DND-41 (cell line): ENCODE measurements at places on chromosomes 2 and 18.

DNA sequence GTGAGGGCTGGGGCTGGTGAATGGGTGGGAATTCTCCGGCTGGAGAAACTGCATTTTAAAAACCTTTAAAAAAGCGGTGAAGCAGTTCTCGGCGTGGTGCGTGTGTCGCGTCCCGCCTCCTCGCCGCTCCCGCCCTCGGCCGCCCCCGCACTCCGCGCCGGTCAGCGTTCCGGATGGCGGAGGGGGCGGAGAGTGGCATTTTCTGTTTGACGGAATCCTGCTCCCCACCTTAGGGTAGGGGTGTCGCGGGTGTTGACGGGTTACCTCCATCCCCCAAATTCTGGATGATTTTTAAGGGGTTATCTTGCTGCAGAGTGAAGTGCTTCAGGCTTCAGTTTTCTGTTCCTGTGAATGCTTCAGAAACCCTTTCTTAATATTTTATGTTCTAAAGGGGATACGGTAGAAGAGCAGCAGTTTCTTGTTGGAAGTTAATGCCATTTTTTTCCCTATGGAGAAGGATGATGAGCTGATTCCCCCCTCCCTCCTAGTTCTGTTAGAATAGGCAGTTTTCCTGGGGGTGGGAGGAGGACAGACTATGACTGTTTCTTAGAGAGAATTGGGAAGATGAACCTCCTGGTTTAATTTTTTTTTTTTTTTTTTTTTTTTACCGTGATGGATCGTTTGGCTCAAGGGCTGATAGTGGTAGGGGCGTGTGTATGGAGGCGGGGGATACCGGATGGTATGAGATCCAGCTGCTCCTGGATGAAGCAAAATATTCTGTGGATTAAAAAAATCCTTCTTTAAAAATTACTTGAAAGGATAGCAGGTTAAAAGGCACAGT is 756 bp downstream of the ABI2 start:
- H3K27me3 ChIP-seq = no peaks in the 10 kb centered on the region
- no peaks in the 10 kb centered on the region for H3K36me3 ChIP-seq
- peak overlapping the region; percentile 84 for H3K27ac ChIP-seq
- peak; percentile 40 for DNase-seq
- peak overlapping the region; percentile 99 for H3K4me3 ChIP-seq
- H3K4me1 ChIP-seq = peaks cover 34% of the 10 kb centered on the region

- H3K4me3 ChIP-seq = no peak overlapping the region
- no peaks in the 10 kb centered on the region for H3K36me3 ChIP-seq
- no peak for DNase-seq
- H3K4me1 ChIP-seq = peaks cover 10% of the 10 kb centered on the region
- H3K27ac ChIP-seq = no peak overlapping the region
- H3K27me3 ChIP-seq = no peaks in the 10 kb centered on the region
Measured at GRCh38 chr2:7539760-7540159, 622.5 kb downstream of the RNF144A start.

DNA sequence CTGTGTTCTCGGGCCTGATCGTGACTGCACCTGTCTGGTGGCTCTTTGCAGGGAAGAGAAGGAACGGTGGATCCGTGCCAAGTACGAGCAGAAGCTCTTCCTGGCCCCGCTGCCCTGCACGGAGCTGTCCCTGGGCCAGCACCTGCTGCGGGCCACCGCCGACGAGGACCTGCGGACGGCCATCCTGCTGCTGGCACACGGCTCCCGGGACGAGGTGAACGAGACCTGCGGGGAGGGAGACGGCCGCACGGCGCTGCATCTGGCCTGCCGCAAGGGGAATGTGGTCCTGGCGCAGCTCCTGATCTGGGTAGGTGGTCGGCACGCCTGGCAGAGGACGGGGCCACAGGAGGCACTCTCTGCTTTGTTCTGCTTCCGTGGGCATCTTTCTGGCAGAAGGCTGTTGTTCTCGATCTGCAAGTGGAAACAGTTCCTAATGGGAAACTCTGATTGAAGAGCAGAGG is 48.0 kb downstream of the GBX2 start:
- H3K36me3 ChIP-seq = no peaks in the 10 kb centered on the region; the same call in 1 of the 2 replicates
- H3K27ac ChIP-seq = no peak overlapping the region
- no peak overlapping the region for H3K4me3 ChIP-seq

- no peaks in the 10 kb centered on the region for H3K36me3 ChIP-seq
- H3K27ac ChIP-seq = no peak overlapping the region
- H3K4me3 ChIP-seq = no peak overlapping the region
- DNase-seq = no peak
Measured at GRCh38 chr2:58479535-58480140, 238.5 kb upstream of the FANCL start.

GRCh38 chr2:230416061-230416721 is at the start of gene SP100:
TSS of gene SP100 (plus strand) at chr2:230416201. CDS start at chr2:230416297, 96 bp downstream.
- 0 out of 2 replicates have a peak, but pooled peaks cover 4% of the 10 kb centered on the region for H3K36me3 ChIP-seq
- DNase-seq = peak; percentile 85
- no peaks in the 10 kb centered on the region for H3K27me3 ChIP-seq

- H3K27ac ChIP-seq = no peak overlapping the region
- H3K4me3 ChIP-seq = no peak overlapping the region
- no peaks in the 10 kb centered on the region for H3K4me1 ChIP-seq
- no peaks in the 10 kb centered on the region for H3K36me3 ChIP-seq
- H3K27me3 ChIP-seq = no peaks in the 10 kb centered on the region
Measured at GRCh38 chr18:56388571-56388970, 249.8 kb downstream of the TXNL1 start.

DNA sequence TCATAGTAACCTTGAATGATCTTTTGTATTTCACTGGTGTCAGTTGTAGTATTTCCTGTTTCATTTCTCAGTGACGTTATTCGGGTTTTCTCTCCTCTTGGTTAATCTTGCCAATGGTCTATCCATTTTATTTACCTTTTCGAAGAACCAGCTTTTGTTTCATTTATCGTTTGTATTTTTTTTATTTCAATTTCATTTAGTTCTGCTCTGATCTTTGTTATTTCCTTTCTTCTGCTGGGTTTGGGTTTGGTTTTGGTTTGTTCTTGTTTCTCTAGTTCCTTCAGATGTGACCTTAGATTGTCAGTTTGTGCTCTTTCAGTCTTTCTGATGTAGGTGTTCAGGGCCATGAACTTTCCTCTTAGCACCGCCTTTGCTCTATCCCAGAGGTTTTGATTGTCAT is 36.7 kb downstream of the SP140 start:
- no peaks in the 10 kb centered on the region for H3K36me3 ChIP-seq
- H3K4me3 ChIP-seq = no peak overlapping the region
- H3K4me1 ChIP-seq = no peaks in the 10 kb centered on the region
- no peak overlapping the region for H3K27ac ChIP-seq
- H3K27me3 ChIP-seq = no peaks in the 10 kb centered on the region

DNA sequence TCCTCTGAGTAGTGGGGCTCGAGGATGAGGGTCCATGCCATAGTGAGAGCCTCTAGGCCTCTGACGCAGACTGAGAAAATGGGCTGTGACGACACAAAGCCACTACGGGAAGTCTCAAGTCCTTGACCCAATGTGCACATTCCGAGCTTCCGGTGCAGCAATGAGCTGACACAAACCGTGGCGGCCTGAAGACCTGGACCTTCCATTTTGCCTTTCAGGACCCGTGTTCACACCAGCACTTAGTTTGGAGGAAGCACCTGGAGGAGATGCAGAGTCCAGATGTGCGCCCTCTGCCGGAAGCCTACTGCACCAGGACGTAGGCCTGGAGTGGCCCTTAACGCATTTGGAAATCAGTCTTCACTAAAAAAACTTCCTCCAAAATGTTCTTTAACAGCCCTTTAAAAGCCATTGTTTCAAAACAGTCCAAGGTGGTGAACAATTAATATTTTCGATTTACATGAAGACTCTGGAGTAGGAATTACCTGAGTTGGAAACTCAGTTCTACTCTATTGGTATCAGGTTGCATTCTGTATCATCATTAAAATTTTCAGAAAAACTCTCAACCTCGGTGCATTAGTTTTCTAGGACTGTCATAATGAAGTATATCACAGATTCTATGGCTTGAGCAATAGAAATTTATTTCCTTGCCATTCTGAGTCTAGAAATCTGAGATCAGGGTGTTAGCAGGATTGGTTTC is 33.9 kb downstream of the BMP10 start:
- no peaks in the 10 kb centered on the region for H3K27me3 ChIP-seq
- peaks cover 26% of the 10 kb centered on the region for H3K4me1 ChIP-seq
- DNase-seq = no peak
- H3K27ac ChIP-seq = peak overlapping the region; percentile 23; the same call in 1 of the 2 replicates
- no peaks in the 10 kb centered on the region for H3K36me3 ChIP-seq

- H3K4me3 ChIP-seq = no peak overlapping the region
- no peaks in the 10 kb centered on the region for H3K4me1 ChIP-seq
- DNase-seq = no peak
- H3K36me3 ChIP-seq = no peaks in the 10 kb centered on the region
- peaks cover 16% of the 10 kb centered on the region for H3K27me3 ChIP-seq
- no peak overlapping the region for H3K27ac ChIP-seq
Measured at GRCh38 chr2:133498662-133499585, 69.3 kb downstream of the NCKAP5 start.

- no peaks in the 10 kb centered on the region for H3K4me1 ChIP-seq
- no peak overlapping the region for H3K4me3 ChIP-seq
- no peak for DNase-seq
Measured at GRCh38 chr2:142973160-142973821, 95.8 kb downstream of the KYNU start.

- H3K4me3 ChIP-seq = no peak overlapping the region
- H3K27me3 ChIP-seq = no peaks in the 10 kb centered on the region
- peaks cover 14% of the 10 kb centered on the region for H3K4me1 ChIP-seq
Measured at GRCh38 chr18:63079114-63079513, 240.5 kb downstream of the BCL2 start.

GRCh38 chr2:120348737-120349439 is 3.0 kb downstream of the INHBB start:
- no peak overlapping the region for H3K27ac ChIP-seq
- no peak for DNase-seq
- H3K27me3 ChIP-seq = no peaks in the 10 kb centered on the region
- no peaks in the 10 kb centered on the region for H3K4me1 ChIP-seq

DNA sequence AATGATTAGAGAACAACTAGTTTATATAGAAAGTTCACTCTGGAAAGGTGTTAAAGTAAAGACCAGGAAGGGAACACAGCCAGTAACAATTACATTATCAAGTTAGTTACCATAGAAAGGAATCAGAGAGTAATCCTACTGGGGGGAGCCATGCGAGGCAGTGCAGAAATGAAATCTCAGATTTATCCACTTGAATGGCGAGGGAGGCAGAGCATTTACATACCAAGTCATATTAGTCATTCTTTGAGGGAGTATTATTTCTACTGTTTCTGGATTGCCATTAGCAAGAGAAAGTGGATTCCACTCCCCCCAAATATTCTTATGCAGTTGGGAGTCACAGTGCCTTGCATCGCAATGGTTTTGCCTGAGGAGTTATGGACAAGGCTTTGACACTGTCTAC is 472.7 kb upstream of the TRIB2 start:
- no peak for DNase-seq
- no peaks in the 10 kb centered on the region for H3K36me3 ChIP-seq
- H3K4me1 ChIP-seq = no peaks in the 10 kb centered on the region
- H3K4me3 ChIP-seq = no peak overlapping the region

- H3K36me3 ChIP-seq = peaks cover 6% of the 10 kb centered on the region
- no peaks in the 10 kb centered on the region for H3K4me1 ChIP-seq
Measured at GRCh38 chr18:27967913-27968824, 208.8 kb downstream of the CDH2 start.

DNA sequence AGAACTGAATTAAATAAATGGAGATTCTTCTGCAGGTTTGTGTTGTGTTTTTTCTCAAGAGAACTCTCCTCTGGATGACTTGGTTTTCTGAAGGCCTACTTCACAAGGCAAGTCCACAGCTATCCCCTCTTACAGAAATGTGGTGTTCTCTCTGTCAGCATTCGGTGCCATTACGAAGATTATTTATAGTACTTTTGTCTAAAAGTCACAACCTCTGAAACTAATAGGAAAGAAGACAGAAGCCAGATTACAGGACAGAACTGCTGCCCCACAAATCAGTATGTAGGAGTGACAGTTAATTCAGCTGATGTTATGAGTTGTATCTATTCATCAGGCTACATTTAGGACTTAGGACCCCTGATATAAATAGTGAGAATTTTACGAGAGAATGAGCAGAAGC is 413.5 kb downstream of the TMX3 start:
- no peak overlapping the region for H3K4me3 ChIP-seq
- no peaks in the 10 kb centered on the region for H3K27me3 ChIP-seq
- no peaks in the 10 kb centered on the region for H3K4me1 ChIP-seq
- no peaks in the 10 kb centered on the region for H3K36me3 ChIP-seq
- DNase-seq = no peak
